Right lobe of liver (tissue), 6 donors: ENCODE measurements at places on chromosomes 1 and 21.

GRCh38 chr1:5989731-5990271 is 2.4 kb downstream of the NPHP4 start:
- H3K4me3 ChIP-seq: no peak overlapping the region
- no peaks in the 10 kb centered on the region for H3K4me1 ChIP-seq
- no peaks in the 10 kb centered on the region for H3K27me3 ChIP-seq

- H3K36me3 ChIP-seq: no peaks in the 10 kb centered on the region
- H3K4me1 ChIP-seq: no peaks in the 10 kb centered on the region
- H3K4me3 ChIP-seq: no peak overlapping the region
- DNase-seq: no peak
- H3K27me3 ChIP-seq: no peaks in the 10 kb centered on the region
These were observed 230.2 kb downstream of the PRDM2 start for GRCh38 chr1:13930151-13930550.

DNA sequence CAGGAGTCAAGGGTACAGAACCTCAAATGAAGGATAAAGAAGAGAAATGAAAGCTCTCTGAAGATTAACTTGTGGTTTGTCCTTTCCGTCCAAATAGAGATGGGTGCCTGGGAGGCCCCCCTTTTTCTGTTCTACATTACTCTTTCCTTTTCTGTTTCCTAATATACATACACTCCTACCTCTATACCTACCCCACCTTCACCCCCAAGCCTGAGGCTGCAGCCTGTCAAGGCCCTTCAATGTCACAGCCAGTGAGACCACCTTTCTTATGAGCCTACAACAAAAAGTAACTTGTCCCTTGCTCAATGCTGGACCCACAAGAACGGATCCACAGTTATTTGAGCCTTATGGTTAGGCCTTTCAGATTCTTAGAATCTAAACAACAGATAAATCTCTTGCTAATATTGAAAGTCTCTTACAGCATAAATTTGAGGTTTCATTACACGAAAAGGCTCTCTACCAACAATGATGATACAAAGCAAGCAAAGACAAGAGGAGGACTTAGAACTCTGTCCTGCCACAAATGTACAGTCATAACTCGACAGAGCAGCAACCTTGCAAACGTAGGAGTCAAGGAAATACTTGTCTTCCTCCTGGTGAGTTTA is 4.1 kb upstream of the TRAF3IP3 start:
- H3K27ac ChIP-seq: no peak overlapping the region
- H3K27me3 ChIP-seq: no peaks in the 10 kb centered on the region
- no peak for DNase-seq
- H3K36me3 ChIP-seq: no peaks in the 10 kb centered on the region
- H3K4me3 ChIP-seq: no peak overlapping the region

- no peaks in the 10 kb centered on the region for H3K27me3 ChIP-seq
- H3K36me3 ChIP-seq: no peaks in the 10 kb centered on the region
- H3K4me3 ChIP-seq: no peak overlapping the region
- DNase-seq: no peak
- H3K27ac ChIP-seq: no peak overlapping the region
- H3K4me1 ChIP-seq: no peaks in the 10 kb centered on the region
These were observed 648.5 kb upstream of the PTBP2 start for GRCh38 chr1:96073100-96073499.

GRCh38 chr1:116075990-116076389 is 35.2 kb upstream of the MAB21L3 start:
- DNase-seq: no peak
- H3K36me3 ChIP-seq: no peaks in the 10 kb centered on the region
- no peaks in the 10 kb centered on the region for H3K27me3 ChIP-seq
- H3K4me1 ChIP-seq: no peaks in the 10 kb centered on the region
- H3K27ac ChIP-seq: no peak overlapping the region
